ENCODE measurements at places on chromosomes 7 and 10.

GRCh38 chr7:107953924-107954303 is 49.0 kb downstream of the LAMB1 start:
- H3K27me3 ChIP-seq, result no peaks in the 10 kb centered on the region
- H3K4me3 ChIP-seq, result no peak overlapping the region
- DNase-seq, result no peak
- no peak overlapping the region for H3K27ac ChIP-seq

DNA sequence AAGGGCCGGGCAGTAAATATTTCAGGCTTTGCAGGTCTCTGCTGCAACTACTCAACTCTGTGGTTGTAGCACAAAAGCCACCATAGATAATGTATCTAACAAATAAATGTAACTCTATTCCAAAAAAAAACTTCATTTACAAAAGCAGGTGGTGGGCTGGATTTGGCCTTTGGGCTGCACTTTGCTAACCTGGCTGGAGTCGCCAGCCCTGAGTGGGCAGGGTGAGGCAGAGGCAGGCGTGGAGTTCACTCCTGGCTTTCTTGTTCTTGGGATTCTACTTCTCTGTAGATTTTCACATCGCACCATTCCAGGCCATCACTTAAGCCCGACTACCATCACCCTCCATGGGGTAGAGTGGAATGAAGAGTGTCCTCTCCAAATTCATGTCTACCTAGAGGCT is 367.6 kb upstream of the MGMT start:
- no peaks in the 10 kb centered on the region for H3K27me3 ChIP-seq
- no peak overlapping the region for H3K4me3 ChIP-seq
- H3K36me3 ChIP-seq, result no peaks in the 10 kb centered on the region
- H3K4me1 ChIP-seq, result no peaks in the 10 kb centered on the region
- no peak overlapping the region for H3K27ac ChIP-seq
- no peak for DNase-seq

DNA sequence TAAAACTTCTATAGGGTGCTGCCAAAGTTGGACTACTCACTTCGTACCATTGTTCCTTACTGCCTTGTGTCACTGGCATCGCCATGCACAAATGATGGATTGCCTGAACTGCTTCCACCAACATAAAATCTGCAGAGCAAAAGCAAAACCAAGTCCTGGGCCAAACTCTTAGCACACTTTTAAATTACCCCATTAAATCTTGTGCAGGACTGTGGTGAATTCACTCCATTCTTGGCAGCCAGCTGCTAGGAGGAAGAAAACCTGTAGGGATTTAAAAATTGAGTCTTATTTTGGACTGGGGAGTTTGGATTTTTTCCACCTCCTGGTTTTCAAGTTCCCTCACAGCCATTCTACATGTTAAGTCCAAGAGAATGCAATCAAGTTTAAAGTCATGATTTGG is 646.9 kb downstream of the SORCS3 start:
- no peak for DNase-seq
- no peak overlapping the region for H3K4me3 ChIP-seq
- H3K36me3 ChIP-seq, result no peaks in the 10 kb centered on the region
- no peak overlapping the region for H3K27ac ChIP-seq
- no peaks in the 10 kb centered on the region for H3K4me1 ChIP-seq

GRCh38 chr10:89566992-89567391 is 31.6 kb upstream of the SLC16A12 start:
- no peaks in the 10 kb centered on the region for H3K27me3 ChIP-seq
- DNase-seq, result no peak

GRCh38 chr7:132489776-132490237 is 86.5 kb downstream of the PLXNA4 start:
- H3K27ac ChIP-seq, result no peak overlapping the region
- H3K27me3 ChIP-seq, result no peaks in the 10 kb centered on the region
- H3K36me3 ChIP-seq, result no peaks in the 10 kb centered on the region
- DNase-seq, result no peak
- no peak overlapping the region for H3K4me3 ChIP-seq

DNA sequence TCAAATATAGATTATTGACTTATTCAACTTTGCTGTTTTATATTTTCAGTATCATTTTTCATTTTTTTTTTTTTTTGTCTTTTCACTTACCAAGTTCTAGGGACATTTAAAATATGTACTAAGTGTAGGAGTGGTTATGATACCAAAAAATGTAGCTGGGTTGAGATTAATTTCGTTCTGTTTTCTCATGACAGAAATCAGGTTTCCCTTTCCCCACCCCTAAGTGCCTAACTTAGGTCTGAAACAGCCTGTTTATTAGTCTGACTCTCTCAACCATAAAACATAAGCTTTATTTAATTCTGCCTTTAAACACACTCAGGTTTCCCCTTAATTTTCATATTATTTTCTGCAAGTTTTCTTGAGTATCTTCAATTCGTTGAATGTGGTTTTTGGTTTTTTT is 22.1 kb downstream of the TMEM106B start:
- DNase-seq, result no peak
- no peak overlapping the region for H3K27ac ChIP-seq
- H3K4me1 ChIP-seq, result no peaks in the 10 kb centered on the region
- H3K36me3 ChIP-seq, result no peaks in the 10 kb centered on the region
- H3K27me3 ChIP-seq, result no peaks in the 10 kb centered on the region
- no peak overlapping the region for H3K4me3 ChIP-seq

GRCh38 chr10:63515002-63515763 is 6.0 kb upstream of the REEP3 start:
- H3K36me3 ChIP-seq, result no peaks in the 10 kb centered on the region
- peaks cover 7% of the 10 kb centered on the region for H3K4me1 ChIP-seq
- no peak overlapping the region for H3K4me3 ChIP-seq
- no peak for DNase-seq
- H3K27ac ChIP-seq, result peak overlapping the region; percentile 48
